Stimulated activated CD8-positive, alpha-beta memory T cell treated with anti-CD3 and anti-CD28 coated beads, Interleukin-7, amount 100 ng/mL, for 1 hour (primary cell): ENCODE measurements at places on chromosomes 13 and 19.

DNA sequence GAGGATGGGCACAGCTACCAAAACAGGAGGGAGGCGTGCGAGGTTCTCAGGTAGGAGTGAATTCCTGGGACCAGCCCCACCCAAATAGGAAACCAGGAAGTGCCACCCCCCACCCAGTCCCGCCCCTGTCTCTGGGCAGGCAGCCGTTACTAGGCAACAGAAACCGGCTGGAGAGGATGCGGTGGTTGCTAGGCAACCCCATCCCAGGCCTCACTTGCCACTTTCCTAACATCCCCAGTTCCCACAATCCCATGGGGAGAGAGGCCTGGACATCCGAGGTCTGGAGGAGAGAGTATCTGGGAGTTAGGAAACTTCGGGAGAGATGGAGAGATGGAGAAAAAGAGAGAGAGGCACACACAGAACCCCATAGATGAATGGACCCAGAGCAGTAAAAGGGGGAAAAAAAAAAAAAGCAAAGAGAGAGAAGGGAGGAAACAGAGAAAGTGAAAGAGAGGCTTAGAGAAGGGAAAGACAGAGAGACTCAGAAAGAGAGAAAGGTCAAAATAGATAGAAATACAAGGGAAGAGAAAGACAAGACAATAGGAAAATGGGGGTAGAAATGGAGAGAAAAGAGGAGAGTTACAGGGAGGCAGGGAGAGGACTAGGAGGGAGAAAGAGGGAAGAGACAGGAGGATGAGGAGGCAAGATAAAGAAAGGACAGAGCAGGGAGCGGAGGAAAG is 3.8 kb downstream of the GRIK5 start:
- no peak for DNase-seq

DNA sequence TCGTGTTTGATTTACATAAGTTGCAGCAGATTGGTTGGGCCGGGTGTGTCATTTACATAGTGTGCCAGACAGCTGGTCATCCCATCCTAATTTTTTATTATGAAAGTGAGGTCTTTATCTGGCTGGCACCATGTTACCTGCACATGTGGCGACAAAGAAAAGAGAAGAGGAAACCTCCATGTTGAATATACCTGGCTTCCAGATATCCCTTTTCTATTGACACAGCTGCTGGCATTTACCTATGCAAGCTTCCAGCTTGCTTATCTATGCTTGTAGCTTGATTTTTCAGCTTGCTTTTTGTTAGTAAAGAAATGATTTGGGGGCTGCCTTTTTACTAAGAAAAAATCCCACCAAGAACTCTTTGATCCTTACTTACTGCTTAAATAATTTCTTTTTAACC is 681.3 kb upstream of the SLITRK1 start:
- no peak for DNase-seq

GRCh38 chr19:31103228-31103627 is 246.0 kb downstream of the TSHZ3 start:
- DNase-seq: no peak

- DNase-seq: no peak
Measured at GRCh38 chr13:81051873-81052272, 710.9 kb upstream of the SPRY2 start.

DNA sequence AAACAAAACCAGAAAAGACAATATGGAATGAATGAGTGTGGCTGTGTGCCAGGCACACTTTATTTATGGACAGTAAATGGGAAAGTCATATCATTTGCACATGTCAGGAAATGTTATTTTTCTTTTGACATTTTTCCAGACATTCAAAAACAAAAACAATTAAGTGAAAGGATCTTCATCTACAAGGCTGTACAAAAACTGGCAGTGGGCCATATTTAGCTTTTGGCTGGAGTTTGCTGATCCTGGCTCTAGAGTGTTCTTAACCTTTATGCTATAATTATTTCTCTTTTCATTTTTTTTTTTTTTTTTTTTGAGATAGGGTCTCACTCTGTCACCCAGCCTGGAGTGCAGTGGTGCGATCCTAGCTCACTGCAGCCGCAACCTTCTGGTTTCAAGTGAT is 6.5 kb upstream of the TNFSF9 start:
- DNase-seq: no peak

- DNase-seq: no peak
Measured at GRCh38 chr13:31072041-31072440, 89.7 kb downstream of the HSPH1 start.

DNA sequence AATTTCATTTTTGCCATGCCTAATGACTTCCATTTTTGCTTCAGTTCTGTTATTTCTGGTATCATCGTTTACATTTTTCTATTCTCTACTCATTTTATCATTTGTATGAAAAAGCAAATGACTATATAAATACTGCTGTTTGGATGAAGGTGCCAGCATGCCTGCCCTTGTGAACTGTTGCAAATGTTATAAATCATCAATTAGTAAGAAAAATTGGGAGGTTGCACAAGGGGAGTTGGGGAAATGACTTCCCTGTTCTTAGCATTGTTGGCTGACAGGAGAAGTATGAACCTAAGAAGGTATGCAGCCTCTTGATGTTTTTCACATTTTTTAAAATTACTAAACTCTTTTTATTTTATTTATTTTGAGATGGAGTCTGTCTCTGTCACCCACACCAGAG is 15.1 kb downstream of the SAFB start:
- DNase-seq: no peak

GRCh38 chr19:34734537-34735103 is 577 bp downstream of the ZNF181 start:
- no peak for DNase-seq

DNA sequence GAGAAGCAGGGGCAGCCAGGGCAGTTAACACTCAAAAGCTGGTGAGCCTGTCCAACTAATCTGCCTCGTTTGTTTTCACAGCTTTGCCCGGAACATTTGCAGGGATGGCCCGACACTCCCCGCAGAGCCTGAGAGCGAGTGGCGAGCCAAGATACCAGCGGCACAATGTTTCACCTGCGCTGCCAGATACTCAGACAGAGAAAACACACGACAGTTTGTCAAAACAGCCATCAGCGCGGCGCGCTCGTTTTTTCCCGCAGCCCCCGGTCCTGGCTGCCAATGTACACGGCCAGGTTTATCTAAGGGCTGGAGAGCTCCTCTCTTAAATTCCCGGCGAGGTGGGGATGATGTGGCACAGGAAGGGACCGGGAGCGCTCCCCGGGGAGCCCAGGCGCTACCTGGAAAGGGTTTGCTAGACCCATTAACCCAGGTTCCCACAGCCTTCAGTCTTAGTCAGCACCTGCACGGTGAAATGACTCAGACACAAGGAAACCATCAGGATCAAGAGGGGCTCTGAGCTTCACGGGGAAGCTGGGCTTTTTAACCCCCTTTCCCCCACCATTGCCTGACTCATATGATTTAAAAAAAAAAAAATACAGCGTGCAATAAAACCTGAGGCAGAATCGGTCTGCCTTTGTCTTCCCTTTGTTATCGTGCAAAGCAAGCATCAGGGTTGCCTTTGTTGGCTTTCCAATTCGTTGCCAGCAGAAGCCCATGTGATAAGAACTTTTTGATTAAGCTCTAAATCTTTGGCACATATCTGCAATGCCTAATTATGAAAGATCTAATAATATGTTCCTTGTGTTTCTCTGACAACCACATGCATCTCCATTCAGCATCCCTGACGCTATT is 186.2 kb downstream of the EFNB2 start:
- DNase-seq: no peak

DNA sequence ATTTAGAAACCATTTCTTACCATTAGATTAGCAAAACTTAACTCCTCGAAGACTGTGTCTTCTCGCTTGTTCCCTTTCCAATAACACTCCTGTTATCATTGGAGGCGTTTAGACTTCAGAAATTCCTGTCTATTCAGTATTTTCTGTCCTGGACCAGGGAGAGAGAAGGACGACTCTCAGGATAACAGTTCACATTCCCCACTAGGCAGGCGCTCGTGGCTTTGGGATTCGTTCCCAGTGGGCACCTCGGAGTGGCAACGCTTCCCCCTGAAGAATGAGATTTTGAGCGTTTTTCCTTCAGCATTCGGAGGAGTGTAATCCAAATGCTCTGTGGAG is 429 bp upstream of the ZNF225 start:
- no peak for DNase-seq

DNA sequence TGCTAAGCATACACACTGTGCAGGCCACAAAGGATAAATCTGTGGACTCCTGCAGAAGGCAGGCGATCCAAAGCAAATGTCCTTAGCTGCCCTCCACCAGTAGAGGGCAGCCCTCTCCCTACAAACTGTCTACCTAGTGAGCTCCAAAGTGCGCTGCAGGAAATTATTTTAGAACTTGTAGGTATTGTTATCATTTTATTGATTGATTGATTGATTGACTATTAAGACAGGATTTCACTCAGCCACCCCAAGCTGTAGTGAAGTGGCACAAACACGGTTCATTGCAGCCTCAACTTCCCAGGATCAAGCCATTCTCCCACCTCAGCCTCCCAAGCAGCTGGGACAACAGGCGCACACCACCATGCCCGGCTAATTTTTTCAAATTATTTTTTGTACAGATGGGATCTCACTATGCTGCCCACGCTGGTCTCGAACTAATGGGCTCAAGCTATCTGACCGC is 37.3 kb downstream of the RNF6 start:
- DNase-seq: peak; percentile 45

GRCh38 chr19:44635581-44636438 is 7.9 kb upstream of the PVR start:
- DNase-seq: no peak

GRCh38 chr19:29576761-29577648 is 29.1 kb upstream of the POP4 start:
- no peak for DNase-seq

DNA sequence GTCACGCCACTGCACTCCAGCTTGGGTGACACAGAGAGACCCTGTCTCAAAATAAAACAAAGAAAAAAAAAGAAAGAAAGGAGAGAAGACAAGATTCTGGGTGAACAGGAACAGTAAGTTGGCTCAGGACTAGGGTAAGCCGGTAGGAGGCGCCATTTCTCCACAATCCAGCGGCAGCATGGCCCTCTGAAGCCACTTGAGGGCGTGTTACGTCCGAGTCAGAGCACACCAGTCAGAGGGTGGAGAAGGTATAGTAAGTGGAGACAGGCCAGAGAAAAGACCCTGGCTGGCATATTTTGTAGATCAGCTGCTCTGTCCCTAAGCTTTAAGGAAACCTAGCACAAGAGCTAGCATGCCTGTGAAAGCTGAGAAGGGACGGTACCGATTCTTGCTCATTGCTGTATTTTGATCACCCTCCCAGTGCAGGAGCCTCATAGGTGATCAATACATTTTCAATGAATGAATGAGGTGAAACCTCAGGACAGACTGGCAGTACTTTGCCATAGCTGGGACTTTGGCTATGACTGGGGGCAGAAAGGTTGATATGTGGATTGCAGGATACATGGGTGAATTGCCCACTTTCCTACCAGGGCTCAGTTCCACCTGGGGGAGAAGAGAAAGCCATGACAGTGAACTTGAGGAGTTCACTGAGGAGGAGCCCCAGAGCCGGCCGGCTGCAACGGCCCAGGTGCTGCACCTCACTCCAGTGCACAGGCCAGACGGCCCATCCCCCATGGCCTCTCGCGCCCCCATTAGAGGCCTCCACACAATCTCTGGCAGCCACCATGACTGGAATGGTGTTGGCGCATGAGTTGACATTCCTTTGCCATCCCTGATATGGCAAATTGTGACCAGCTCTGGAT is 23.5 kb downstream of the POU2F2 start:
- peak; percentile 85 for DNase-seq

GRCh38 chr19:18475004-18475453 is 37.1 kb upstream of the ISYNA1 start:
- no peak for DNase-seq

DNA sequence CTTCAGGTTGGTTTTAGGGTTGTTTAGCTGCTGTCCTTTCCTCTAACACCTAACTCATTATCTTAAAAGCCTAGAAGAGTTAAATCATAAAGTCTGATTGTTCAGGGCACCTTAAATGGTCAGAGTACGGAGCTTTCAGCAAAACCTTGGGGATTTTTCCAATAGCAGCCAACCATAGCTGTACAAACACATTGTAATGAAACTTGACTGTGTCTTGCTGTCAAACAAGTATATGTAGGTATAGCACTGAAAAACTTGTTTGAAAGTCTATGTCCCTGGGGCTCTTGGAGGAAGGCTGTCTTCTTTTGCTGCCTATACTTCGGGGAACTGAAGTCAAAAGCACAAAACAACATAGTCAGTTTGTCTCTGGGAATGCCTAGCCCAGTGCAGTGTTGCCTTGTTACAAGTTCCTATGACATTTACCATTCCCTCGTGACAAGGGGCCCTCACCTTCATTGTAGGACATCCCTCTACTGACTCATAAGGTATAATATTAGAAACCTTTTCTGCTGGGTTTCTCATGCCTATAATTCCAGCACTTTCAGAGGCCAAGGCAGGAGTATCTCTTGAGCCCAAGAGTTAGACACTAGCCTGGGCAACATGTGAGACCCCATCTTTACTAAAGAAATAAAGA is 474.5 kb upstream of the NBEA start:
- DNase-seq: no peak

GRCh38 chr13:108549934-108550333 is 79.5 kb upstream of the MYO16 start:
- no peak for DNase-seq

DNA sequence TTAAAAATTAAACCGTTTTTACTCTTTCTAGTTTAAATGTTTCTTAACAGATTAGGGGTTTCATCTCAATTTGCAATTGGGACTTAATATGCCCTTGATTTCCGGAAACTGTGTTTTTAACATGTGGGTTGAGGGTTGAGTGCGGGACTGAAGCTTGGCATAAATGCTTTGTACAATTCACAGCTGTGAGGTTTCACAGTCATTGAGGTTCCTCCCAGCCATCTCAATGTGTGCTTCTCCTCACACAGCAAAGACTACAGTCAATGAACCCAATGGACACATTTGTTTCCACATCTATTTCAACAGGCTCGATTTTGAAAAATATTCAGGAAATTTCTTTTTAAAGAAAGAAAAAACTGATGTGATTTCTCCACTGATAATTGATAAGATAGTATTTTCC is 328.6 kb downstream of the TBC1D4 start:
- no peak for DNase-seq

GRCh38 chr19:53864308-53864836 is 3.3 kb upstream of the MYADM start:
- DNase-seq: no peak

- DNase-seq: no peak
Measured at GRCh38 chr19:22832031-22832762, at the start of gene ZNF723. Gene ZNF723 (plus strand): TSS chr19:22832291. CDS start chr19:22832380, 89 bp downstream.

GRCh38 chr13:30551189-30551588 is 66.5 kb upstream of the USPL1 start:
- DNase-seq: no peak
